ENCODE measurements at places on chromosomes 16 and 17.

DNA sequence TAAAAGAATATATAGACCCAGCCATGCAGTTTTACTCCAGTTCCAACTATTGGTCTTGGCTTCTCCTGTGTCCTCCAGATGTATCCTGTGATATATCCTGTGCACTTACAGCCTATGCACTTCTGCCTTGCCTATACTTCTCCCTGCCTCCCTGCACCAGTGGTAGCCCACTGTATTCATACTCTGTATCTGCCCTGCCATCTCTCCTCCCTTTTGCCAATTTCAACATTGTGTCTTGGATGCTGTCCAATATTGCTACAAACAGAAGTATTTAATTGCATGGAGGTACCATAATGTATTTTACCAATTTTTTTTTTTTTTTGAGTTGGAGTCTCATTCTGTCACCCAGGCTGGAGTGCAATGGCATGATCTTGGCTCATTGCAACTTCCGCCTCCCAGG is 242.7 kb downstream of the HAPSTR1 start:
- DNase-seq, result no peak

DNA sequence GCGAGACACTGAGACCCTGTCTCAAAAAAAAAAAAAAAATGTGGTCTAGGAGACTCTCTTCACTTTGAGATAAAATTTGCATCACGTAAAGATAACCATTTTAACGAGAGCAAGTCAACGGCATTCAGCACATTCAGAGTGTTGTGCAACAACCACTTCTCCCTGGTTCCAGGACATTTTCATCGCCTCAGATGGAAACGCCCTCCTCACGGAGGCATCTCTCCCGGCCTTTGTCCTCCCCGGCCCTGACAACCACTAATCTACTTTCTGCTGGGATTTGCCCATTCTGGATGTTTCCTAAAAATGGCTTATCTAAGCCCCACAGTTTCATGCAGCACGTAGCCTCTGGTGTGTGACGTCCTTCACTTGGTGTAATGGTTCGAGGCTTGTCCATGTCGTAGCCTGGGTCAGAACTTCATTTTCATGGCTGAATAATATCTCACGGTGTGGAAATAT is 6.4 kb upstream of the NPRL3 start:
- no peak for DNase-seq

DNA sequence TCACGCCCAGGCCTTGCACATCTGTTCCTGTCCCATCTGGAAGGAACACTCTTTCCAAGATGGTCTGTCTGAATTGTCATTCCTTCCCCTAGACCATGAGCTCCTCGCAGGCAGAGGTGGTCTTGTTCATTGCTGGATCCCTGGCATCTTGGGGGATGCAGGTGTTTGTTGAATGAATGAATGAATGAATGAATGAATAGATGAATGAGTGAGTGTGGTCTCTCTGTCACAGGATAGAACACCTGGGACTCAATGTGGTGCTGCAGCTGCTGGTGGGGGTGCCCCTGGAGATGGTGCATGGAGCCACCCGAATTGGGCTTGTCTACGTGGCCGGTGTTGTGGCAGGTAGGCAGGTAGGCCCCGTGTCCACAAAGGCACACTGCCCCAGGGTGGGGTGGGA is 32.2 kb downstream of the RHBDL3 start:
- no peak for DNase-seq

- DNase-seq, result no peak
Observed at GRCh38 chr16:87165151-87165550, 152.0 kb downstream of the C16orf95 start.

DNA sequence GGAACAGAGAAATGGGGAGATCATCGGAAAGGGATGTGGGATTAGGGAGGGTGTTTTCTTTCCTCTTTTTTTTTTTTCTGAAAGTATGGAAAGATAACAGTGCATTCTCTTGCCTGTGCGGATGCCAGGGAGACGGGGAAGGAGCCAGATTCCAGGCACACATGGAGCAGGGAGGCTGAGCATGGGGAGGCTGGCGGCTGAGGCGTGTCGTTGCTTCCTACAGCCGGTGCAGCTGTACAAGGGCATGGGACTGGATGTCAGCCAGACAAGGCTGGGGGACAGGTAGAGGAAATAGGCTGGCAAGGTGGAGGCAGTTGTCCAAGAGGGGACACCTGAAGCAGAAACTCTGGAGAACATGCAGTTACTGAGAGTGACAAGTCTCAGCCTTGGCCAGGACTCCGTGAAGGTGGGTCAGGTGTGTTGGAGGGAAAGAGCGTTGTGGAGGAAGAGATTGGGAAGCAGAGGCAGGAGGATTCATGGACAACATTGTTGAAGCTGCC is 16.6 kb upstream of the ADORA2B start:
- DNase-seq, result no peak

- DNase-seq, result no peak
Observed at GRCh38 chr17:57579245-57579644, 165.9 kb downstream of the CCDC182 start.

GRCh38 chr17:9557161-9557755 is 18.4 kb downstream of the STX8 start:
- DNase-seq, result no peak

- peak; percentile 51 for DNase-seq
Observed at GRCh38 chr17:81349397-81350319, 45.6 kb upstream of the BAHCC1 start.

DNA sequence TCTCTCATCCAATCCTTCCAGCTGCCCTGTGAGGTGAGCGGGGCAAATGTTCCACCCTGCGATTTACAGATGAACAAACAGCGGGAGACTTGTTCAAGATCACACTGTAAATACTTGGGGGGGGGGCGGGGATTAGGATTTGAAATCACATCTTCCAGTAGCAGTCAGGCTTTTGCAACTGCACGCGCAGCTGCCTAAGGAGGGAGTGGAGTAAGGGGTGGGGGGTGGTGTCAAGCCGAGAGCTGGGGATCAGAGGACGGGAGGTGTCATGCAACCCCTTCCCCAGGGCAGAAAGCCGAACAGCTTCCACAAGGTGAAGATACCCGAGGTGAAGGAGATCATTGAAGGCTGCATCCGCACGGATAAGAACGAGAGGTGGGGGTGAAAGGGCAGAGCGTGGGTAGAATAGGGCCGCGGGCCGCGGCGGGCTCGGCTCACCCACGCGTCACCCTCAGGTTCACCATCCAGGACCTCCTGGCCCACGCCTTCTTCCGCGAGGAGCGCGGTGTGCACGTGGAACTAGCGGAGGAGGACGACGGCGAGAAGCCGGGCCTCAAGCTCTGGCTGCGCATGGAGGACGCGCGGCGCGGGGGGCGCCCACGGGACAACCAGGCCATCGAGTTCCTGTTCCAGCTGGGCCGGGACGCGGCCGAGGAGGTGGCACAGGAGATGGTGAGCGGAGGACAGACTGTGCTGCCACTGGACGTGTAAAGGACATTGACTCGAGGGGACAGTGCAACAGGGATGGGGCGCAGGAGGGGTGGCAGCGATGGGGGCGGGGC is 4.6 kb downstream of the WNK4 start:
- no peak for DNase-seq

DNA sequence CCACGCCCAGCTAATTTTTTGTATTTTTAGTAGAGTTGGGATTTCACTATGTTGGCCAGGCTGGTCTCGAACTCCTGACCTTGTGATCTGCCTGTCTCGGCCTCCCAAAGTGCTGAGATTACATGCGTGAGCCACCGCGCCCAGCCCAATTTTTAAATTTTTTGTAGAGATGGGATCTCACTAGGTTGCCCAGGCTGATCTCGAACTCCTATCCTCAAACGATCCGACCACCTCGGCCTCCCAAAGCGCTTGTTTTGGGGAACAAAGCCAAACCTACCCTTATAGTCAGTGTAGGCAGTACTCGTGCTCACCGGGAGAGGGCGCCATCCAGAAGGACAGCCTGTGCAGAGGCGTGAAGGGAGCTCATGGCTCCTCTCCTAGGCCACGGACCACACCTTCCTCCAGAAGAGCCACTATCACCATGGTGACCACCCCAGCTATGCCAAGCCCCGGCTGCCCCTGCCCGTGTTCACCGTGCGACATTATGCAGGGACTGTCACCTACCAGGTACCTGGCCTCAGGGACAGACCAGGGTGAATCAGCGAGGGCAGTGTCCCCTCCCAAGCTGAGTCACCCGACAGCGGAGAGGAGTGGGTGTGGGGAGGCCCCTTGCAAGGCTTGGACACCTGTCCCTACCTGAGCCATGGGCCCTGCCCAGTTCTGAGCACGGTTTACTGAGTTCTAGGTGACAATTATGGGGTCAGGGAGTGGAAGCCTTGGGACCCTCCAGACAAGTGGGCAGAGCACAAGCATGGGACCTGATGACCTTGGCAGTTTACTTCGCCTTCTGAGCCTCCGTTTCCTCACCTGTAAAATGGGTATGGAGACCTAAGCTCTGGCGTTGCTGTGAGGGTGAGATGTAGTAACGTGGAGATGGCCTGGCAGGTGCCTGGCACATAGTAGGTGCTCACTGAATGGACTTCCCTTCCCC is 13.7 kb downstream of the MYO15B start:
- peak; percentile 70 for DNase-seq

DNA sequence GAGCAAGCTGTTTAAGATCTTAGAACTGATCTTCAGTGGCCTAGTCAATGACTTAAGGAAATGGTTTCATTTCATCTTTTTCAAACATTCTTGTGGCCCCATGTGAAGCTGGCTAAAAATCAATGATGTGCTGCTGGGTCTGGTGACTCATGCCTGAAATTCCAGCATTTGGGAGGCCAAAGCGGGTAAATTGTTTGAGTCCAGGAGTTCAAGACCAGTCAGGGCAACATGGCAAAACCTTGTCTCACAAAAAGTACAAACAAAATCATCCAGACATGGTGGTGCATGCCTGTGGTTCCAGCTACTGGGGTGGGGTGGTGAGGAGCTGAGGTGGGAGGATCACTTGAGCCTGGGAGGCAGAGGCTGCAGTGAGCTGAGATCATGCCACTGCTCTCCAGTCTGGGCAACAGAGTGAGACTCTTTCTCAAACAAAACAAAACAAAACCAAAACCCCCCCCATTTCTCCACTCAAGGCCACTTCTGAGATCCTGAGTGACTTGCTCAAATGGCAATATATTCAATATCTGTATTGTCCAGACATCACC is 17.4 kb upstream of the COL1A1 start:
- DNase-seq, result no peak

- no peak for DNase-seq
Observed at GRCh38 chr17:78180083-78180482, 6.8 kb downstream of the TK1 start.

- DNase-seq, result no peak
Observed at GRCh38 chr16:72837846-72838585, 209.9 kb downstream of the ZFHX3 start.

DNA sequence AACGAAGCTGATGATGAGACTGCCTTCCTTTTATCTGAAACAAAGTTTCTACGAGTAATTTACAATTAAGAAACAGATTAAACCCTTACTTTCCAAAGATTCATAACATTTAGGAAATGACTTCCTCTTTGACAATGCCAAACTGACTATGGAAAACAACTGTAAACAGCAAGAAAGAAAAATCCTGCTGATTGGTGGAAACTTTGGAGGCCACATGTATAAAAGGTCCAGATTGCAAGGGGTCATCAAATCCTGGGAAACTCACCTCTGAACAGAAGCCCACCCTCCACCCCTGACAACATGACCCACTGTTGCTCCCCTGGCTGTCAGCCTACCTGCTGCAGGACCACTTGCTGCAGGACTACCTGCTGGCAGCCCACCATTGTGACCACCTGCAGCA is at the start of gene KRTAP9-6:
Gene KRTAP9-6 (plus strand): TSS at position 301 of the 400 bp plus-strand sequence. CDS start 0 bp downstream, at position 301.
- no peak for DNase-seq

DNA sequence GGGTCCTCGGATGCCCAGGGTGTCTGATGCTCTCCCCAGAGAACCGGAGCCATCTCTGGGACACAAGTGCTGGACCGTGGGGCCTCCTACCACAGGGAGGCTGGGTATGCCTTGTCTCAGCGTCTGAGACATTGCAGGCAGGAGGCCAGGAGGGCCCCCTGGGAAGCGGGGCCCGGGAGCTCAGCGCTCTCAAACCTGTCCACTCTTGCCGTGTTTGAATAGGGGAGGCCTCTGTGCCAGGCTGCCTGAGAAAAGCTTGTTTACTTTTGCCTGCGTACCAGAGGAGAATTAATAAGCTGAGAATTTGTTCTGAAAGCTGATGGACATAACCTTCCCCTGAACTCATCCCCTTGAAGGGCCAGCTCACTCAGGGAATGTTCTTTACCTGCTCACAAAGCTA is 163.8 kb downstream of the NTN1 start:
- DNase-seq, result no peak

DNA sequence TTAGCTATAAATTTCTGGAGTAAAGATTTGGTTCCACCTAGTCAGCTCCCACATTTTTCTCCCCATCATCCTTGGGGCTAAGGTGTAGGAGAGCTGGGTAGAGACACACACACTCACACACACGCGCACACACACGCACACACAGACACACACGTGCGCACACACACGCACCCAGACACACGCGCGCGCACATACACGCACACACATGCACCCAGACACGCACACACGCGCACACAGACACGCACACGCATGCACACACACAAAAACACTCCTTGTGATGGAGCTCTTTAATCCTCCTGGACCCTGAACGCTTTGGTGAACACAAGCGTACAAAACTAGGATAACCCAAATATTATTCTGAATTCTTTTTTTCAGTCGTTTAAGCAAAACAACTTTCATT is 253.6 kb downstream of the C16orf95 start:
- DNase-seq, result no peak

DNA sequence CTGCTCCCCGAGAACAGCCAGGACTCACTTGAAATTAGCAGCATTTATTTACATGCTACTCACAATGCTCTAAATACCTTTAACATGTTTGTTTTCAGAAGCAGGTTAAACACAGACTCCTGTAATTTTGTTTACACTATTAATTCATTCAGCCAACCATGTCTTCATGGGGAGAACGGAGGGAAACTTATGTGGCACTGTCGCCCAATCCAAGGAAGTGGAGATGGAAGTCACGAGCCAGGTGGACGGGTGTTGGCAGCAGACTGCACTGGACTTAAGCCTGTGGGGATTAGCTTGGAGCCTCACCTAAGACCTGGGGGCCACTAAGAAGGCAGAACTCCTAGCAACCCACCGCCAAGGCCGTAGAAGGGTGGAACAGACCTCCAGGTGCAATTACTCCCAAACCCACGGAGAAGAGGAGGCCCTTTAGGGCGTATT is 8.8 kb upstream of the GFAP start:
- no peak for DNase-seq

DNA sequence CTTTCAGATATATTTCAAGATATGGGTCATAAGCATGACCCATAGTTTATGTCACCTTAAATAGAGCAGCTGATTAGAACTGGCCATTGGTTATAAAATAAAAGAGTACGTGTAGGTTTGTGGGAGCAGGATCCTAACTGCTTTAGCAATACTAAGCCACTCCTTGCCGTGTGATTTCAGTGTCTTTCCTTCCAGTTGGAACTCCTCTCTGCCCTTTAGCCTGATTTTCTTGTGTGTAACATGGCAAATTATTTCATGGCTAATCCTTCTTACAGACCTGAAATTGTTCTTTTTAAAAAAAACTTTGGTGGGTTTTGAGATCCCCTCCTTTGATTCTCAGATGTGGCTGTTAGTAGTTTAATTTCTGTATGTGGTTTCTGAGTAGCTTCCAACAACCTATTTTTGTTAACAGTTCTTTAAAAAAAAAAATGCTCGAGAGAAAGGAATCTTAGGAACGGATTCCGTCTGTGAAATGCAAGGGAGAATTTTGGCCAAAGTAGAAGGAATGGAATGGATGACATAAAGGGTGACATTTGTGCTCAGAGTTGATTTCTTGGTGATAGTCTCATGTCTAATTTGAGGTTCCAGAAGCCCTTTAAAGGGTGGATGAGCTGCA is 39.9 kb downstream of the DHRS7B start:
- DNase-seq, result no peak
